ENCODE measurements at places on chromosomes 12 and 14.

- DNase-seq = no peak
These were observed 112.6 kb downstream of the CALM1 start for GRCh38 chr14:90509403-90509802.

DNA sequence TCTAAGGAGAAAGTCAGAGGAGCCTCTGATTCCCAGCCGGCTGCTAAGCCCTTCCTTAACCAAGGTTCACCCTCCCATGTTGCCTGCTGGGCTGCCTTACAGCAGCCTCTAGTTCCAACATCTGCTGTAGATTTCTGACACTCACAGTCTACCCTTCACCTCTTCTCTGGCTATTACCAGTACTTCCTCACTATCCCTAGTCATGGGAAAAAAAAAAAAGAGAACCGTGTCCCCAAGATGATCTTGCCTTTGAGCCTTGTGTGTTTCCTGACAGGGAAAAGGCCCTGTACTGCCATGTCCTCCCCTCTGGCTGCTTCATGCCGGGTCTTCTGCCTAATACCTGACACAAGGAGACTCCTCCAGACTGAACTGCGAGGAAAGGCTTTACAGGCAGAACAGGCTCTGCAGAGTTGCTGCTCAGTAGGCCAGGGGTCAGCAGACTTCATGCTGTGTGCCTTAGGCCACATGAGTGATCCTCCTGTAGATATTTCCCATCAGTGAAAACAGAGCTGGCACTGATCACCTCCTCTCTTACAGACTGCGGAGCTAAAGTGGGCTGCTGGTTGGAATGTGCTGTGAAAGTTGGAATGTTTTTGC, 46.8 kb downstream of the PRKCH start:
- no peak for DNase-seq

DNA sequence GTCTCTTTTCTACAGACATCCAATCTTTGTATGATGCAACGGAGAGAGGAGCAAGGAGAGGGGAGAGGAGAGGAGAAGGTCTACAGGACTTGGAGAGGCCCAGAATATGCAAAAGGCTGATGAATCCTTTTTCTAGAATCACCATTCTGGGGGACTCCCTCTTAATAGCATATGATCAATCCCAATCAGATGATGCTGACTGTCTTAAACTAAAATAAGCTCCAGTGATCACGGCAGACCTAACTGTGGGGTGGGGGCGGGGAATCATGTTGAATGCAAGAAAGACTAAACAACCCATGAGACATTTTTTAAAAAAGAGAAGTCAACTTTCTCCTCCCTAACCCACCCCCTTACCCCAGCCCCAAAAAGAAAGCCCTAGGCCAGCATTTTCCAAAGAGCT, 33.4 kb downstream of the BTBD7 start:
- no peak for DNase-seq

GRCh38 chr12:59404109-59404650, 191.6 kb upstream of the SLC16A7 start:
- no peak for DNase-seq

GRCh38 chr14:81811705-81812269, 278.1 kb upstream of the SEL1L start:
- no peak for DNase-seq

GRCh38 chr12:123471374-123472068, 13.6 kb downstream of the SNRNP35 start:
- no peak for DNase-seq

DNA sequence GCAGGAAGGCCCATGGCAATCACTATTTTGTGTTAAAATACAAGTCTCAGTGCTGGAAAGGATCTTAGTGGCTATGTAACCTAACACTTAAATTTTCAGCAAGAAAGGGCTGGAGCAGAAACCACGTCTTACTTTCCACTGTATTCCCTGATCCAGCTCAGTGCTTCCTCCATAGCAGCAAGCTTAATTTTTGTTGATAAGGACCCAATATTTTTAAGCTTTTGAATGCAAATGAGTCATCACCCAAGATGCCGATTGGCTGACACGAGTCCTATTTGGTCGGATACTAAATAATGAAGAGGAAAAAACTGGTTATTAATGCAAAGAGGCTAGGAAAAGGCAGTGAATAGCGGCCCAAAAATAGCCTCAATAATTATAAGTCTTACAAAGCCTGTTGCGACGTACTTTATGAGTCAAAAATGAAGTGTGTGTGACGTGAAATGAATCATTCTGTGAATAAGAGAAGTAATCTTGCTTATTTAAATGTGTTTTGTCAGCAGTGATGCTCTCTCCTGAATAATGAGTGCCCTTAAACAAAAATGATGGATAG, 46.9 kb upstream of the IGF1 start:
- no peak for DNase-seq

DNA sequence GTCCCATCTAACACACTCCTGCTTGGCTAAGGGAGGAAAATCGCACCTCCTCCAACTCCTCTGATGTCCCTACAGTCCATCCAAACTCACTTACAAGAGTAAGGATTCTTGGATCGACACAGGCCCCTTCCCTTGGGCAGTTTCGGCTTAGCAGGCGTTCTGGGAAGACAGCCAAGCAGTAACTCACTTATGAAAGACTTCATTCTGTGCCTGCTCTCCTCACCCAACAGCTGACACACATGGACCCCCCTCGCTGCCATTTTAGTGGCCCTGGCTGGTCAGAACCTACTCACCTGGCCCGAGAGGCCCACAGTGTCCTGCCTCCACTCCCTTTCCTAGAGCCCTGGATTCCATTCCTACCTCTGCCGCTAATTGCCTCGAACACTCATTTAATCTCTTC, 52.3 kb upstream of the BCL2L14 start:
- DNase-seq = no peak

- no peak for DNase-seq
These were observed 24.9 kb upstream of the BCDIN3D start for GRCh38 chr12:49867570-49868341.

- no peak for DNase-seq
These were observed 99.2 kb downstream of the ADGRD1 start for GRCh38 chr12:131052929-131053328.

DNA sequence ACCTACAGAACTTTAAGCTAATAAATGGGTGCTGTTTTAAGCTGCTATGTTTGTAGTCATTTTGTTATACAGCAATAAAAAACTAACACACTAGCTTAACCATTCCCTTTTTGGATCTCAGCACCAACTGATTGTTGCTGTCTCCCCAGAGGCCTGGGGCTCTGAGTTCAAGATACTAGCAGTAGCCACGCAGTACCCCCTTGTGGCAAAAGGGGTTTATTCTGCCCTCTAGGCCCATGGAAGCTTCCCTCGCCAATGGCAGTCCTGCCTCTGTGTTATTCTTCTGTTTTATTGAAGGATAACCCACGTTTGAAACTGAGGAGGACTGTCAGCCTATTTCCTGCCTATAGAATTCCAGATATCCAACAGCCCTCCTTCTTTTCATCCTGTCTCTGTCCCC, 455.3 kb upstream of the ATP2B1 start:
- DNase-seq = no peak

- no peak for DNase-seq
These were observed 771 bp upstream of the AVPR1A start for GRCh38 chr12:63151623-63152320.

- no peak for DNase-seq
These were observed 44.0 kb downstream of the TFCP2 start for GRCh38 chr12:51128919-51129318.

GRCh38 chr12:87142342-87142741, 886.2 kb upstream of the MGAT4C start:
- DNase-seq = no peak

DNA sequence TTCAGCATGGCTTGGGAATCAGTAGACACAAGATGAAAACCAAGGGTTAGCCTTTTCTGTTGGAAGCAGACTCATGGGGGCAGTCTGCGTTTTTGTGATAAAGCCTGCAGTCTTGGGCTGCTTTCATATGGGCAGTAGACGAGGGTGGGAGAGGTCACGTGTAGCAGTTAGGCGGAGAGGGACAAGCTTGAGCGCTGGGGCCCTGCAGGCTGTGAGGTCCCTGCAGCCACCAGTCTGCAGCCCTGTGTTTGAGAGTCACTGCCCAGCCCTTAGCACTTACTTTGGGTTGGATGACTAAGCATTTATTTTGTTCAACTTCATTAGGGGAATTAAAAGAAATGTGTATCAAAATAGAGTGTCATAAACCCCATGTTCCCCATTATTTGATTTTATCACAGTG, 37.2 kb downstream of the EP400 start:
- DNase-seq = no peak

GRCh38 chr12:56158926-56159461, 835 bp downstream of the MYL6 start:
- DNase-seq = no peak

DNA sequence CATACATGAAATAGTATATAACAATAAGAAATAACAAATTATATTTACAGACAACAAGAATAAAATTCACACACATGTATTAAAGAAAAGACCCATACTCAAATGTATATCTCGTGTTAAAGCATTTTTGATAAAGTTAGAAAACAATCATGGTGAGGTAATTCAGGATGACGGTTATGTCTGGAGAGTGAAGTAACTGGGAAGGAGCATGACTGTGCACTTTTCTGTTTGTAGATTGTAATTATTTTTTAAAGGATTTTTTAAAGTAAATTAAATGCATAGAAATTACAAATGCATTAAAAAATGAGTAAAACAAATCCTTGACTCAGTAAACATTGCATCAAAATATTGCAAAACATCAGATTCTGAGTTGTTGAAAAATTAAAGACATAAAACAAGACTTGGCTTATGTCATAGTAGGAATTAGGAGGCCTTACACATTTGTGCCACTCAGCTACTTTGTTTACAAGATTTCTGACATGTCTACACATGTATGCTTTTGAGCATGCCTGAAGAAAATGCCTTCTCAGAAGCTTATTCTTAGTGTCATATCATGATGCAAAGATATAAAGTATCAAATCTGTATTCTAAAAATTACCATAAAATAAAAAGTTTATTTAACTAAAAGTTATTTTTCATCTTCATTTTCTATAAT, 1325.1 kb downstream of the SLC16A7 start:
- no peak for DNase-seq

DNA sequence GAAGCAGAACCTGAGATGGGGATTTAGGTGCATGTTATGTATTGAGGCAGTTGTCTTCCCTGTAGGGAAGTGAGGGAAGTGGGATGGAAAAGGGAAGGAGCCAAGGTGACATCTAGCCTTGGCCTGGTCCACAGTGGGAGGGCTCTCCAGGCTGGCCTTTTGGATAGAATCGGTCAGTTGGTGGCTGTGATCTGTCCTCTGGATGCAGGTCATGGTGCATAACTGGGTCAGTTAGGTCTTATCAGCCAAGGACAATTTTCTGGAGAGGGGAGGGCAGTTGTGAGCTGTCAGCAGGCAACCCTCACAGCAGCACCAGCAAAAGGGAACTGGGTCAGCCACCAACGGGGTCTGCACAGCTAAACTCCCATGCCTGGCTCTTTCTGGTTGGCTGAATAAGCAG, 9.6 kb downstream of the SERPINA12 start:
- no peak for DNase-seq

DNA sequence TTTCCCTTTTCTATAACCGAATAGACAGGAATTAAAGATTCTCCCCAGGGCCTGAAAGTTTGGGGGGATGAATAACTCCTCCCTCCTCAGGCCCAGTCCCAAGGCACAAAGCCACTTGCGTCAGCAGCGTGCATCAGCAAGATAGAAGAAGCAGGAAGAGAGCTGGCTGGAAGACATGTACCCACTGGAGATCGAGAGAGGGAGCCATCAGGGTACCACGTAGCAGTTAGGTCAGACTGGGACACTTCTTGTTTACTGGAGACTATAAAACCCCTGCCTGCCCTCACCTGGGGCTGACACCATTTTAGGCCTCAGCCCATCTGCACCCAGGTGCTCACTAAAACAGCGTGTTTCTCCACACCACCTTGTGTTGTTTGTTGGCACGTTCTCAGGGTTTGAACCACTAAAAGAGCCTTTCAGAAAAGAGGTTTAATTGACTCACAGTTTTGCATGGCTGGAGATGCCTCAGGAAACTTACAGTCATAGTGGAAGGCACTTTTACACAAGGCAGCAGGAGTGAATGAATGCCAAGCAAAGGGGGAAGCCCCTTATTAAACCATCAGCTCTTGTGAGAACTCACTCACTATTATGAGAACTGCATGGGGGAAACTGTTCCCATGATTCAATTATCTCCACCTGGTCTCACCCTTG, 93.2 kb downstream of the TMTC3 start:
- no peak for DNase-seq

GRCh38 chr12:121279071-121279375, 17.5 kb downstream of the CAMKK2 start:
- no peak for DNase-seq

- DNase-seq = no peak
These were observed 14.4 kb upstream of the TUNAR start for GRCh38 chr14:95862243-95862642.

DNA sequence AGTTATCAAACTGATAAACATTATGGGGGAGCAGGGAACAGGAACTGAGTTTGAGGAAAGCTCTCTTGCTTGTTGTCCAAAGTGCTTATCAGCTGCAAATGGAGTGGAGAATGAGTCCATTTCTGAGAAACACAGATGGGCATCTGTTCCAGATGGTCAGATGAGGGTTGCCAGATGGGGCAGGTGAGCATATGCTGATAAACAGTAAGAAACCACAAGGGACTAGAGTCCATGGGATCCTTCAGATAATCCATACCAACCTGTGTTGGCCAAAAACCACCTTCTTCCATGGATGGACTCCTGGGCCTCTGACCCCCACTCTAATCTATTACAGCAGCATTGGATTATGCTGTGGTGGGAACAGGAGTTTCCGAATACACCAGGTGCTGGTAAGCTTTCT, 38.3 kb downstream of the GNS start:
- DNase-seq = no peak

DNA sequence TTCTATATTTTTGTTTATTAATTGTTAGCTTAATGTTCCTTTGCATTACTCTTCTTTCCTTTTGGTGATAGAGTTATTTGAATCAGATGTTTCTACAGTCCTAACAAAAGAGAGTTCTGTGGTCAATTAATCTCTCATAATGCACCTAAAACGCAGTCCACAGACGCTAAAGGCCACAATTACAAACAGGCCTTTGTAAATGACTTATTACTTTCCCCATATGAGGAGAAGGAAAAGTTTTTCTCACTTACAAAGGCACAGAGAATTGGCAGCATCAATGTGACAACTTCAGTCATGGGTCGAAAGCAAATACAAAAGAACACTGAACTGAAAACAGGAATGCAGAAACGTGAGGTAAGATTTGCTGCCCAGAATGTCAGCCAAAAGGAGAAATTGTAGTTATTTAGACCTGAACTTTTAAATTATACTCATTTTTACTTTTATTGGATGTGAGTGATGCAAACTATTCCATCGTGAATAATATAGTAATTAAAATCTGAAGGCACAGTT, 142.0 kb upstream of the SYT10 start:
- no peak for DNase-seq

DNA sequence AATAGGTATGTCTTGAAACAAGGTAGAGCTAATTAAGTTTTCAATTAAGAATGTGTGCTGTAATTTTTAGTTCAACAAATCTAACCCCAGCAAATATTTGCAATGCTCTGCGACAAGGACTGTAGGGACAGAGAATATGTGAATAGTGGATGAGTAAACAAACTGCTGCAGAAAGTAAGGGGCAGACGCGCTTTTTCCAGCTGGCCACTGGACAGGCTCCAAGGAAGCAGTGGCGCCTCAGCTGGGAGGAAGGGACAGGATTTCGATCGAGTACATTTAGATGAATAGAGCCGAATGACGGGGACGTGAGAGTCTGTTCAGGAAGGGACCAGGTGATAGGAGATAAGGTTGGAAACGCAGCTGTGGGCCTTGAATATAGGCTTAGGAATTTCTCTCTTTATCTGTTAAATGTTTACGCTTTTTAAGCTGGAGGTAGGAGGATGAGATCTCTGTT, 69.3 kb downstream of the ELK3 start:
- no peak for DNase-seq

Data from stimulated activated CD8-positive, alpha-beta memory T cell treated with anti-CD3 and anti-CD28 coated beads, Interleukin-2, amount 100 ng/mL, for 1 hour (primary cell).